Endodermal cell (in vitro differentiated cells): ENCODE measurements at places on chromosomes 1 and 21. TPM values are rescaled to one million over a fixed set of nuclear protein-coding genes. Genes with fewer than 3 reads are reported as not detected.

SPRR3 gene
- total RNA-seq: not detected in 3 replicates

SPAG17 gene
- 5.7 and 6.3 TPM in 2 replicates for total RNA-seq

TMEM200B gene
- 33.7 and 36.0 TPM in 2 replicates for total RNA-seq

TTC22 gene
- 0.29 and 0.53 TPM in 2 replicates for total RNA-seq

RCC1 gene
- 54.0 and 55.4 TPM in 2 replicates for total RNA-seq

CD1B gene
- total RNA-seq: not detected in 2 replicates

FBXO44 gene
- 22.3 and 29.1 TPM in 2 replicates for total RNA-seq

ZFYVE9 gene
- 30.6 and 34.3 TPM in 2 replicates for total RNA-seq

KRTAP13-2 gene
- total RNA-seq: not detected in 2 replicates

KIF2C gene
- total RNA-seq: 53.9 to 78.9 TPM (median 72.7 TPM) in 3 replicates

PLPPR4 gene
- total RNA-seq: 0.20 and 0.32 TPM in 2 replicates

DENND2D gene
- total RNA-seq: 1.9 and 2.6 TPM in 2 replicates

ERG gene
- total RNA-seq: 0.34 TPM in 1 of 2 replicates, not detected in the other

MAP10 gene
- 2.2 to 4.5 TPM (median 3.9 TPM) in 3 replicates for total RNA-seq

EDN2 gene
- 0.18 TPM in 1 of 2 replicates, not detected in the other for total RNA-seq

SUSD4 gene
- total RNA-seq: 0.53 to 0.99 TPM (median 0.58 TPM) in 3 replicates

LDLRAD1 gene
- not detected in 2 replicates for total RNA-seq

ETNK2 gene
- 15.8 and 16.7 TPM in 2 replicates for total RNA-seq

RORC gene
- total RNA-seq: not detected in 2 replicates

UBXN10 gene
- 2.5 and 2.6 TPM in 2 replicates for total RNA-seq

LINGO4 gene
- total RNA-seq: not detected in 2 replicates

S100A4 gene
- 4.9 and 5.1 TPM in 2 replicates for total RNA-seq

FMO2 gene
- total RNA-seq: not detected in 2 replicates

ASCL5 gene
- total RNA-seq: 1.4 and 1.8 TPM in 2 replicates

RHCE gene
- total RNA-seq: 0.33 TPM in 1 of 2 replicates, not detected in the other

C1orf115 gene
- total RNA-seq: 6.1 and 7.5 TPM in 2 replicates

NBPF6 gene
- total RNA-seq: not detected in 2 replicates

SNX7 gene
- 36.1 to 41.5 TPM (median 40.5 TPM) in 3 replicates for total RNA-seq

S100A3 gene
- not detected in 3 replicates for total RNA-seq

FAM43B gene
- total RNA-seq: 0.19 to 0.80 TPM (median 0.29 TPM) in 3 replicates

CENPL gene
- total RNA-seq: 12.9 to 18.9 TPM (median 17.9 TPM) in 3 replicates

SERINC2 gene
- total RNA-seq: 35.1 to 39.9 TPM (median 36.0 TPM) in 3 replicates

SLC44A3 gene
- total RNA-seq: 5.5 to 9.0 TPM (median 6.4 TPM) in 3 replicates

OR2L5 gene
- not detected in 3 replicates for total RNA-seq

LCE1C gene
- not detected in 3 replicates for total RNA-seq

CCDC17 gene
- total RNA-seq: 2.5 to 3.2 TPM (median 3.0 TPM) in 3 replicates

LZIC gene
- total RNA-seq: 28.9 to 40.0 TPM (median 38.5 TPM) in 3 replicates

CR1 gene
- 0.07 TPM in 2 replicates for total RNA-seq

GPR37L1 gene
- 0.28 TPM in 1 of 3 replicates, not detected in the others for total RNA-seq

MPZ gene
- 1.7 and 2.0 TPM in 2 replicates for total RNA-seq

MSH4 gene
- 0.34 and 0.46 TPM in 2 replicates for total RNA-seq

GJA9 gene
- not detected in 3 replicates for total RNA-seq
